ENCODE measurements at places on chromosomes 7 and 10.

- DNase-seq = no peak
These were observed 2.6 kb upstream of the PCBD1 start for GRCh38 chr10:70890917-70891431.

- DNase-seq = no peak
These were observed 7.6 kb downstream of the LRIT2 start for GRCh38 chr10:84217746-84218145.

GRCh38 chr7:5605775-5606634 is 175.5 kb downstream of the RNF216 start:
- DNase-seq = no peak

DNA sequence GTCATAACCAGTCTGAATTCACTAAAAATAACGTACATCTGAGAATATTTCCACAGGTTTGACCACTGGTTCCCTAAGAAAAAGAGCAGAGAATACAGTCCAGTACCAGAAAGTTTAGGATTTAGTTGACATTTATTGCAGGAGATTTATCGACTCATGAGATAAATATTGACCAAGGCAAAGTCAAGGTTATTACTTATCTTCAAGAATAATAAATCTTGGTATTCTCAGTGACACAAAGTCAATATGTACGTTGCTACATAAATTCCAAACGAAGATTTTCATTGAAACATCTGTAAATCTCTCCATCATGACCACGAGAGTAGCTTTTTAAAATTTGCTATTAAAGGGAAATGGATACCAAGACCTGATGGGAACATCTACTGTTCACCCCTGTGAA is 39.4 kb upstream of the GRB10 start:
- DNase-seq = no peak

DNA sequence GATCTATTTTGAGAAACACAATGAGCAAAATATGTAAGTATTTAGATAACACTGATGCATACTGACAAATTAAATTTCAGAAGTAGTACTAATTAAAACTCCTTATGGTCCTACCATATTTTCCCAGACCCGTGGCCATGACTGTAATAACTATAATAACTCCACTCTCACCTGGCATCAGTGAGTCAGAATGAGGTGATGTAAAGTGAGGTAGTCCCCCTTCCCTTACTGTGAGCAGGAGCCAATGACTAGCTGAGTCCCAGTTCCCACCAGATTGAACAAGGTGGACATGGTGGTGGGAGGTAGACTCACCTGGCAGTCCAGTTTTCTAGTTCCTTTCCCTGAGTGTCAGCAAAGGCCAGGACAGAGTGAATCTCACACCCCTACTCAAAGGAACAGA is 630.5 kb upstream of the IGFBP3 start:
- no peak for DNase-seq

DNA sequence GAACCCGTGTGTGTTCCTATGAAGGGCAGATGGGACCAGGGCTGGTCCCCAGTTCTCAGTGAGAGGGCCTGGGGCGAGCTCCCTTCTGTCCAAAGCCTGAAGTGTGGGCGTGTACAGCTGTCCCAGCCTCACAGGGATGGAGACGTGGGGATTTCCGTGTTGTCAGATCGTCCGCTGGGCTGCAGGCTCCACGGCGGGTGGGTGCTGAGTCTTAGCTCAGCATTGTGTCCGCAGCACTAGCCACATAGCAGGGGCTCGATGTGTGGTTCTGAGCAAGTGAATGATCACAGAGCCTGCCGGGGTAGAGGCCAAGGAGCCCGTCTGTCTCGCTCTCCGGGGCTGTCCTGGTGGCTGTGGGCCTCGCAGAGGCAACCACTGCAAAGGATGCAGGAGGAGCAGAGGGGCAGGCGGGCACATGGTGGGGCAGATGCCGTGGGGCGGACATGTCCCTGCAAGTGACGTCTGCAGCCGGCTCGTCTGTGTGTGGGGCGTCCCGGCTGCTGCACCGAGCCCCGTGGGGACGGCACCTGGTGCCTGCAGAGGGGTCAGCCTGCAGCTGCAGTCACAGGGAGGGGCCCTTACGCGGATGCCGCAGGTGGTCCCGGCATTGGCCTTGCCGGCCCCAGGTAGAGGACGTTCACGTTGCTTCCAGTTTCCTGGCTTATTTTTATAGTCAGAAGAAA is 30.9 kb downstream of the FAM20C start:
- no peak for DNase-seq

GRCh38 chr7:87702326-87702725 is 74.1 kb downstream of the RUNDC3B start:
- DNase-seq = peak; percentile 19

DNA sequence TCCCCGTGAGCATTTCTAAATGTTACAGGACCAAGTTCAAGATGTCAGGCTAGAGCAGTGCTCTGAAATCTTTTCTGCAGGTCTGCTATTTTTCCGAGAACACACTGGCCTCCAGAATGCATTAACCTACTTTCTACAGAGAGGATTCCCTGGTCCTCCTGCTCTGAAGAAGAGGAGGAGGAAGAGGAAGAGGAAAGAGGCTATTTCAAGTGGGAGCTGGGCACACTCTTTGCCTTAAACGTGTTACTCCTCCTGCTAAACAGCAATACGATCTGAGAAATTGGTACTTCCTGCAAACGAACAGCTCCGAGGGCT is 157.4 kb downstream of the FRMD4A start:
- no peak for DNase-seq

DNA sequence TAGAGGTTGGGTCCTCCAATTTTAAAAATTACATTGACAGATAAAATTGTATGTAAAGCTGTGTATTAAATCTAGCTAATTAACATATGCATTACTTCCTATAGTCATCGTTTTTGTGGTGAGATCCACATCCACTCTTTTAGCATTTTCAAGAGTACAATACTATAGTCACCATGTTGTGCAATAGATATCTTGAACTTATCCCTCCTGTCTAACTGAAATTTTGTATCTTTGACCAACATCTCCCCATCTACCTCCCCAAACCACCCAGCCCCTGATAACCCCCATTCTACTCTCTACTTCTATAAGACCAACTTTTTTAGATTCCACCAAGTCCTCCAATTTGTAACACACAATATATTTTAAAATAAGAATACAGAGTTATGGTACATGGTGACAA is 208.0 kb downstream of the RELN start:
- no peak for DNase-seq

GRCh38 chr7:28685242-28685643 is 272.9 kb downstream of the TRIL start:
- DNase-seq = no peak

DNA sequence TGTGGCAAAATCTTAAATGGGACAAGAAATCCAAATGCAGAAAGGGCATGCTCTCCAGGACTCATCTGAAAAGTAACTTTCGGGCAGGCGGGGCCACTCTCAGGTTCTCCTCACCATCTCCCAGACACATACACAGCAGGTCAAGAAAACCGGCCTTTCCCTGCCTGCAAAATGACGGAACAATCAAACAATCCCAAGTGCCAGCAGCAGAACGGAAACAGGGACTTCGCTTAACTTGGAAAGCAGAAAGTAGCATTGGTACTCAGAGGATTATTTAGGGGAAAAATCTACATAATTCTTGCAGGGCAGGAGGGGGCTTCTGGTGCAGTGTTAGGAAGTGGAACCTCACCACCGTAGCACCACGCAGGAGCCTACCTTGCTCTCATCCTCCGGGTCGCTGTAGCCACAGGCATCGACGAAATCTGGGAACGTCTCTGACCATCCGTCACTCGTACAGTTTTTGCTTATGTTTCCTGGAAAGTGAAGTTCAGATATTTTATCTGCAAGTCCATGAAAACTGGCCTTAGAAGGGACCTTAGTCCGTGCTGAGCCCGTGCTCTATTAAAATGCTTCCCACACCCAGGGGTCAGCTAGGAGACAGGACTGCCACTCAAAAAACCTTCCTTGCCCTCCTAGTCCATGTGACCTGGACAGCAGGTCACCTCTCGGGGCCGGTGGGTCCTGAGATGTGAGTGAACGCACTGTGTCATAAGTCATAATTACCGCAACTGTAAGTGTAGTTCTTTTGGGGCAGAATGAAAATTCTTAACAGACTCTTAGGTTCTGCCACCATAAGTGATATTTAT is 41.1 kb downstream of the VIPR2 start:
- no peak for DNase-seq

DNA sequence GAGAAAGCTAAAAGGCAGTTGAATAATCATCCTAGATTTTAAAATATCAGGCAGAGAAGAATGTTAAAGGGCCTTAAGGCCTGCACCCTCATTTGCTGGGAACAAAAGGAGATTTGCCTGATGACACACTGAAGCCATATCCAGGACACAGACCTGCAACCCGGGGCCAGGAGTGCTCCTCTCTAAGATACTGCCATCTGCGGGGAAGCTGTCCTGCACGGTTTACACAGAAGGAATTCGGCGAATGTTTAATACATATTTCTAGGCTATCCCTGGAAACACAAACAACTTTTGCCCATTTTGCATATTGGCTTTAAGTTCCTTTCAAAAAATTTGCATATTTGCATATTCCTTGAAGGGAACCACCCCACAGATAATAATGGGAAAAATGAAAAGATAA is 52.3 kb downstream of the DYNC1I1 start:
- DNase-seq = no peak

GRCh38 chr7:131231381-131232220 is 96.1 kb upstream of the MKLN1 start:
- DNase-seq = peak; percentile 68

GRCh38 chr10:2137549-2138174 is 400.3 kb upstream of the ADARB2 start:
- peak; percentile 4 for DNase-seq

GRCh38 chr7:107913851-107914250 is 22.9 kb downstream of the DLD start:
- DNase-seq = no peak

DNA sequence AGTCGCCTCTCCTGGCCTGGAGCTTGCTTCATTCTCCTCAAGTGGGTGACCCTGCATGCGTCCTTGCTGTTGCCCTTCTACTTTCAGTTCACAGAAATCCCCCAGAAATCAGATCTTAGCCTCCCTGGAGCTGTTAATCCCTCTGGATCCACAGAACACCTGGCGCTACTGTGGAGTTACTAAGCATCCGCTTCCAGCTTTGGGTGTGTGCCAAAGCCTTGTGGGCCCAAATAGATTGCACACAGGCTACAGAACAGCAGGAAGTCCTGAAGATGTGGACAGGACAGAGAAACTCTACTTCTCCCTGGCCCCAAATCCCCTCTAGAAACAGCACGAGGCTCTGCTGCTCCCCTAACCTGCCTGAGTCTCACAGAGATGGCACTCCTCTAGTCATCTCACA is 36.6 kb upstream of the PDLIM1 start:
- peak; percentile 52 for DNase-seq

GRCh38 chr10:19449860-19450259 is 366.4 kb upstream of the PLXDC2 start:
- no peak for DNase-seq

GRCh38 chr10:35200487-35200886 is 73.8 kb downstream of the CREM start:
- DNase-seq = no peak

GRCh38 chr10:92991513-92991912 is 69.1 kb upstream of the CYP26C1 start:
- DNase-seq = no peak

DNA sequence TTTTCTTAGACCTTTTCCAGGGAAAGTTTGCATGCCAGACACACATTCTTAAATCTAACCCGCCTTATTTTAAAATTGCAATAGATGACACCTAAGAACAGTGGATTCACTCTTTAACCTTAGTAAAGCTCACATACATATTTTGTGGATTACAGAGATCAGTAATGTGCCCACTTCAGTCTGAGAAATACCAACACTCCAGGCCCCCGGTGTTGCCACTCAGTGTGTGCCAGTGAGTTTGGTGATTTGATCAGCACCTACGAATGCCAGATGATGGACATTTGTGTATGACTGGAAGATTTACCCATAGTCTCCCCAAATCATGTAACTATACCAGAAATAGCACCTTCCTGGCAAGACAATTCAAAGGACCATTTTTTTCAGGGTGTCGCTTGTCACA is 2.6 kb downstream of the LRRN3 start:
- DNase-seq = no peak

DNA sequence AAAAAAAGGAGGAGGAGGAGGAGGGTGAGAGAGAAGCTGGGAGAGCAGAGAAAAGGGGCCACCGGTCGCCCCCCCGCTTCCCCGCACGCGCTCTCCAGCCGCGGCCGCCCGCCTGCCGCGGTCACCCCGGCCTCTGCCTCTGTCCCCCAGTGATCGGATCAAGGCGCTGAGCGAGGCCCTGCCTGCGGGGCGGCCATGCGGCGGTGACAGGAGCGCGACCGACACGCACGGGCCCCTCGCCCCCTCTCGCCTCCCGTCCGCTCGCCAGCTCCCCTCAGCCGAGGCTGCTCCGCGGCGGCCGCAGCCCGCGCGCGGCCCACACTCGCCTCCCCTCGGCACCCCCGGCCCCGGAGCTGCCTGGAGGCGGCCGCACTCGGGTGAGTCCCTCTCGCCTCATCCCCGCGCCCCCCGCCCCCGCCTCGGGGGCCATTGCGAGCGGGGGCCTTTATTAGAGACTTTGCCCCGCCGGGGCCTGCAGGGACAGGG is at the start of gene GTF2I:
GTF2I (plus strand) TSS at position 27 of the 486 bp plus-strand sequence. CDS start 31,411 bp downstream, outside the sequence.
- DNase-seq = no peak

- no peak for DNase-seq
These were observed 23.1 kb upstream of the MACC1 start for GRCh38 chr7:20240080-20240926.

GRCh38 chr7:116950889-116951351 is 2.4 kb upstream of the ST7 start:
- no peak for DNase-seq

- peak; percentile 70 for DNase-seq
These were observed 12.5 kb upstream of the CALD1 start for GRCh38 chr7:134766779-134767519.

DNA sequence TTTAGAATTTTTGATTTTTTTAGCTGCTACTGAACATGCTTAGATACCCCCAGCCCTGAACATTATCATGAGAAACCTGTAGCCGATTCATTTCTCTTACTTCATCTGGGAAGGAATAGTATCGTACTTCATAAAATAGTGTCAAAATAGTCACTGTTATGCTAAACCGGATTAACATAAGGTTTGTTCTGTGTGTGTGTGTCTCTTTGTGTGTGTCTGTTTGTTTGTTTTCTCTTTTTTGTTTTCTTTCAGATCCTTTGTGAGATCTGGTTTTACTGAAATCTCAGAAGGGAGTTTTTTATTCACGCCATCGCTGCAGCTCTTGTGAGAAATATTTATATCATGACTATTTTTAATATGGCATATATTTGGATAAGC is 761 bp downstream of the LGI1 start:
- no peak for DNase-seq

DNA sequence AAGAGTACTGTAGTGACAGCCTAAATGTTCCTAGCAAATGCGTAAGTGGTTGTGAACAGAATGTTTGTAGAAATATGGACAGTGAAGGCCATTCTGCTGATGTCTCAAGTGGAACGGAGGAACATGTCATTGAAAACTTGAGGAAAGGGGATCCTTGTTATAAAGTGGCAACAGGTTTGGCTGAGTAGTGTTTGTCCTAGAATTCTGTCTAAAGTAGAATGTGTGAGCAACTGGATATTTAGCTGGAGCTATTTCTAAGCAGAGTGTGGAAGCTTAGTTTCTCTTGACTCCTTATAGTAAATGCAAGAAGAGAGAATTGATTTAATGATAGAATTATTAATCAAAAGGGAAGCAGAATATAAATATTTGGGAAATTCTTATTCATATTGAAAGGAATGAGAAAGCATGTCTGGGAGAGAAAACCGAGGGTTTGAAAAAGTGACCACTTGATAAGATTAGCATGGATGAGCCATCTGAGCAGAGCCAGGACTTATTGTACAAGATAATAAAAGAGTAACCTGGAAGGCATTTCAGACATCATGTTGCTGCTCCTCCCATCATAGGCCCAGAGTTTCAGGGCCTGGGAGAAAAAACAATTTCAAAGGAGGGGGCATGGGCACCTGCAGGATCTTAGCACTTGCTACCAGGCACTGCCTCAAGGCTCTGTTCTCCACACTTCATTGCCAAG is 276.1 kb downstream of the BMPER start:
- DNase-seq = no peak

Measured in astrocyte of the spinal cord (primary cell).